ENCODE measurements at places on chromosomes 11 and 22.
A peak's percentile ranks its signal among the peaks of the same experiment; 100 is the strongest.

- peak; percentile 55 for DNase-seq
Observed at GRCh38 chr22:39311592-39312400, 7.6 kb downstream of the RPL3 start.

DNA sequence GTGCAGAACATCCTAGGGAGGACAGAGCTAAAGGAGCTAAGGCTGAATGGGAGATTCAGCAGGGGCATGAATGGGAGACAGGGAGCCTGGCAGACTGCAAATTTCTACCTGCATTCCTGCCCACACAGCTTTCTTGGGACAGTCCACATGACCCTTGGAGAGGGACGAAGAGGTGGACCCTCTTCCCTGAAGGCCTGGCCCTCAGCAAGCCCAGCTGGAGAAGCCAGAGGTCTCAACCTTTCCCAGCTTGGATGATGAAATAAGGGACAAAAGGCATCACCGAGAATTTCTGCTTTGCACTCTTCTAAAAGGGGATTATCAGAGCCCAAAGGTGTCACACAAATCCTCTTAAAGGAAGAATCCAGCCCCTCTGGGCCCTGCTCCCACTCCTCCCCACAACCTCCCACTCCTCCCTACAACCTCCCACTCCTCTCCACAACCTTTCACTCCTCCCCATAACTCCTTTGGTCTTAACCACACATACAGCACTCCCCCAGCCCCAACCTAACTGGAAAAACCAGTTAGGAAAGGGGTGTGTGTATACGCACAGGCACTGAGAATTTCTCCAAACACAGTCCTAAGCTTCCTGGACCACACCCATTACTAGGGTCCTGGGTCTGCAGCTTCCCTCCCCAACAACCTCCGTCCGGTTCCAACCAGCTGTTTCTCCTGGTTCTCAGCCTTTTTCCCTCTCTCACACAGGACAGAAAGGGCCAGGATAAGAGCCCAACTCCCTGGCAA, 38.4 kb downstream of the RPL27A start:
- DNase-seq: no peak

DNA sequence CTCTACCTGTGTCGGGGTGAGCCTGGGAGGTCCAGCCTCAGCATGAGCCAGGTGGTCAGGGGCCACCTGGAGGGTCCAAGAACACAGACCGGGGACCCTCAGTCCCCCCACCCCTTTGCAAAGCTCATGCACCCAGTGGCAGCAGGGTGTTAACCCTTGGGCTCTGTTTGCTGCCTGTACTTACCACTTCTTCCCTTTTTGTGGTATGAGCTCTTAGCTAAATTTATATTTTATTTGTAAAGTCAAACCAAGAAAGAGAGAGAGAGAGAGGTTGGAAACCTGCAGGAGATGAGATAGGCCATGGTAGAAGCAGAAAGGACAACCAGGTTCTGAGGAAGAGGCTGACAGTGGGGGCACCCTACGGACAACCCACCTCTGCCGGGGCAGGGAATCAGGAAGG, 29.9 kb downstream of the IL10RA start:
- DNase-seq: no peak

- no peak for DNase-seq
Observed at GRCh38 chr11:76153571-76153923, 52.8 kb downstream of the WNT11 start.

All from activated CD4-positive, alpha-beta T cell treated with anti-CD3 and anti-CD28 coated beads for 48 hours (primary cell).